ENCODE measurements at places on chromosomes 5 and 9. TPM values are rescaled to one million over a fixed set of nuclear protein-coding genes. Genes with fewer than 3 reads are reported as not detected.

Gene CCNJL
- 12.3 TPM for total RNA-seq

Gene PNPLA7
- total RNA-seq = 0.81 TPM

Gene MAMDC4
- total RNA-seq = 3.1 TPM

Gene RALGPS1
- total RNA-seq = 1.0 TPM

Gene INSL4
- total RNA-seq = 16.7 TPM

Gene PRR16
- not detected for total RNA-seq

Gene CHSY3
- 0.16 TPM for total RNA-seq

Gene STING1
- 1.1 TPM for total RNA-seq

All from A549 treated with GW870086 at 1 μM for 4 hours (cell line).